C1 segment of cervical spinal cord (tissue), 14 donors: ENCODE measurements at places on chromosomes 4 and X.

DNA sequence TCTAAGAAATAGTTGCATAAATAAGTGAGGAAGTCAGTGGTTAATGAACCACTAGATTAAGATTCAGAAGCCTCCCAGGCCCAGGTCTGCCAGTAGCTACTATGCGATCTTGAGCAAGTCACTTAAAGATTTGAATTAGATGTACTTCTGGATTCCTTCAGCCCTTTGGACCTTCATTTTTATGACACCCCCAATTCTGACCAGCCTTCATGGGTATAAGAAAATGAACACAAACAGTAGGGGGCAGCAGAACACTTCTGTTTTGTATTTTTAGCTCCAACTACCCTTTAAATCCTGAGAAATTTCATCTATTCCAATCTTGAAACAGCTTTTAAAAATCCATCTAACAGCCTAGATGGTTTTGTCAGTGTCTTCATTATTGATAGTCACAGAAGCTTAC is 19.0 kb downstream of the TMEM47 start:
- DNase-seq = no peak

- no peak for DNase-seq
These were observed 917 bp downstream of the PCDH18 start for GRCh38 chr4:137531168-137531985.

GRCh38 chrX:50697691-50698090 is 116.3 kb downstream of the SHROOM4 start:
- no peak for DNase-seq

- no peak for DNase-seq
These were observed 70.8 kb downstream of the ADRA2C start for GRCh38 chr4:3836756-3837601.
